Breast epithelium (tissue), 4 donors: ENCODE measurements at places on chromosomes 1 and 21. TPM values are rescaled to one million over a fixed set of nuclear protein-coding genes. Genes with fewer than 3 reads are reported as not detected.

The ARHGAP30 gene
- 5.2 TPM for total RNA-seq

The A3GALT2 gene
- not detected for total RNA-seq

- DNase-seq, result no peak
These were observed 87.3 kb downstream of the HSF2BP start for GRCh38 chr21:43571976-43572375.

GRCh38 chr1:204408074-204408507 lies 3.5 kb downstream of the PPP1R15B start:
- peak; percentile 76 for DNase-seq

- no peak for DNase-seq
These were observed 1.4 kb downstream of the ORC1 start for GRCh38 chr1:52402860-52403240.

GRCh38 chr1:151993734-151994496 lies at the start of gene S100A10:
Gene S100A10, minus strand, starts transcription at chr1:151993859. Its CDS starts 7,629 bp downstream, at chr1:151986230.
- peak; percentile 77 for DNase-seq

The ALX3 gene
- 0.80 TPM for total RNA-seq

The NEXN gene
- 12.8 TPM for total RNA-seq

GRCh38 chr1:96313216-96313615 lies 408.4 kb upstream of the PTBP2 start:
- no peak for DNase-seq

DNA sequence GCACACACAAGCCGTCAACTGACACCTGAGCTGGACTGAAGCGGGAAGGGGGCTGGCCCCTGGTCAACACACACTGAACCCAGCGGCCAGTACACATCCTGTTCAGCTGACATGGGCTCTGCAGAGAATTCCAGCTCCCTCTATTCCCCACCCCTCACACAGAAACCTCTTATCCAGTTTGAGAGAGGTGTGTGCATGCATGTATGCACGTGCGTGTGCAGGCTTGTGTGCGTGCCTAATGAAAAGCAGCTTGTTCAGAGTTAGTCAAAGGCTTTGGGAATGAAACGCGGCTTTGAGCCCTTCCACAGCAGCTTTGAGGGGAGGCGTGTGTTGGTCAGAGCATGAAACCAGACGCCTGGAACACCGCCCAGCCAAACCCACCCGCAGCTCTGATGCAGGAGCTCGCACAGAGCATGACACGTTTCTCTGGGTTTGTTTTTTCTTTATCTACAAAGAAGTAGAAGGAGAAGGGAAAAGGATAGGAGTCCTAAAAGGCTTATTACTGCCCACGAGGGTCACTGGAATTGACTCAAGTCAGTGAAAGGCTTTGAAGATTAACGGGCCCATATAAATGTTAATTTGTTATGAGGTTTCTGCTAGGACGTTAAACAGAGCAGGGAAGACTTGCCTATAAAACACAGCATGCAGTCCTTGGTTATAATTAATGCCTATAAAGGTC lies 184.2 kb downstream of the ETS2 start:
- DNase-seq, result no peak

DNA sequence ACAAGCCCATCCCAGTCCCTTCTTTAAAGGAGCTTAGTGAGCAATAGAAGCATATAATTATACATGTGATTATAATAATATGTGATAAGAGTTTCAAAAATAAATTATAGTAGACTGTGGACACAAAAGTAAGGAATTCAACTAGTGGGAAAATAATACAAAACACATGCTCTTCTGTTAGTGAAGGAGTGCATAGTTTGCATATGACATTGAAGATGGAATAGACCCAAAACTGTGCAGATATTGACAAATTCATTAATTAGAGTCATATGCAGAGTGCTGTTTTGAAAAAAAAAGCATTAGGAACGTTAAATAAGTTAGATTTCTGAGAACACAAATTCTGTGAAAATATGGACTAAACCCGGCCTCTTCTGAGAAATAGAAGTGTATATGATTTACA lies 278.8 kb downstream of the ASTN1 start:
- no peak for DNase-seq

GRCh38 chr1:235640580-235640979 lies 9.0 kb downstream of the GNG4 start:
- no peak for DNase-seq

DNA sequence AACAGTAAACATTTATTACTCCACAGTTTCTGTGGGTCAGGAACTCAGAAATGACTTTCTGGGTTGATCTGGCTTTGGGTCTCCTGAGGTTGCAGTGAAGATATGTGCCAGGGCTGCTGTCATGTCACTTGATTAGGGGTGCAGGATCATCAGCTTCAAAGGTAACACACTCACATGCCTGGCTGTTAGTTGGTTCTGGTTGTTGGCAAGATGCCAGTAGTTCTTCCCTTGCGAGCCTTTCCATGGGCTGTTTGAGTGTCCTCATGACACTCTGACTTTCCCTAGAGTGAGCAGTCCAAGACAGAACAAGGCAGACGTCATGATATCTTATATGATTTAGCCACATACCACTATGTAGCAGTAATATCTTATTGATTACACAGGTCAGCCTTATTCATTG lies 1.8 kb downstream of the SWT1 start:
- DNase-seq, result no peak

- no peak for DNase-seq
These were observed 493.4 kb downstream of the MATN1 start for GRCh38 chr1:30229960-30230359.

The SYCP1 gene
- total RNA-seq, result not detected

GRCh38 chr1:30912224-30912623 lies 3.7 kb upstream of the SDC3 start:
- no peak for DNase-seq

DNA sequence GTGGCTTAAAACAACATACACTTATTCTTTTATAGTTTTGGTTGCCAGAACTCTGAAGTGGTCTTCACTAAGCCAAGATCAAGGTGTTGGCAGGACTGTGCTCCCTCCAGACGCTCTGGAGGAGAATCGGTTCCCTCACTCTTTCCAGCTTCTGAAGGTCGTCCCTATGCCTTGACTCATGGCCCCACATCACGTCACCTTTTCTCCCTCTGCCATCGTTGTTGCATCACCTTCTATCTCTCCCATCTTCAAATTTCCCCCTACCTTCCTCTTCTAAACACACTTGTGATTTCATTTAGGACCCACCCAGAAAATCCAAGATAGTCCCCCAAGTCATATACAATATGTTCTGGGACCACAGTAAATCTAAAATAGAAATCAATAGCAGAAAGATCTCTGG lies 12.4 kb downstream of the HHIPL2 start:
- no peak for DNase-seq

DNA sequence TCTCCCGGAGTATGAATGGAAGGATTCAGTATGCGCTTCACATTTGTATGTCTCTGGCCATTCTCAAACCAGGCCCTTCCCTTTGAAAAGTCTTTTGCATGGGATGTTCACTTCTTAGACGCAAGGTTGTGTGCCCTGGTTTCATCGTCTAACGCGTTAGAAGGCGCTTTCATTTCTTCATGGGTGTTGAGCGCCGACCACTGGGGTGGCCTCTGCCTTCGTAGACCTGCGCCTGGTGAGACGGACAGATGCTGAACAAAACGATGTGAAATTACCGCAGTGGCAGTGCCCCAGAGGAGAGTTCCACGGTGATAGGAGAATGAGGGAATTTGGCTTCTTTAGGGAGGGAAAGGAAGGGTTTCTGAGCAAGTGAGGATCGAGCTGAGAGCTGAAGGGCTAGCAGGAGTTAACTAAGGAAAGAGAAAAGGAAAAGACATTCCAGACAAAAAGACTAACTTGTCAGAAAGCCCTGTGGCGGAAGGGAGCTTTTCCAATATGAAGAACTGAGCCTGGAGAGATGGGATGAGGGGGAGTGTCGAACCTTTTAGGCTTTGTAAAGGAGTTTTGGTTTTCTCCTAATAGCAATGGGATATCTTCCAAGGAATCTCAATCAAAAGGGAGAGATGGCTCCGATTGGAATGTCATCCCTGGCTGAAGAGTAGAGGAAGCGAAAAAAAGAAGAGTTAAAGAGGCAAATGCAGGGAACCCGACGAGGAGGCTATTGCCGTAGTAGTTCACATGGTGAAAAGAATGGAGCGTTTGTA lies 951 bp downstream of the GGPS1 start:
- DNase-seq, result no peak
